ENCODE measurements at places on chromosomes 1 and 21.
A peak's percentile ranks its signal among the peaks of the same experiment; 100 is the strongest.

DNA sequence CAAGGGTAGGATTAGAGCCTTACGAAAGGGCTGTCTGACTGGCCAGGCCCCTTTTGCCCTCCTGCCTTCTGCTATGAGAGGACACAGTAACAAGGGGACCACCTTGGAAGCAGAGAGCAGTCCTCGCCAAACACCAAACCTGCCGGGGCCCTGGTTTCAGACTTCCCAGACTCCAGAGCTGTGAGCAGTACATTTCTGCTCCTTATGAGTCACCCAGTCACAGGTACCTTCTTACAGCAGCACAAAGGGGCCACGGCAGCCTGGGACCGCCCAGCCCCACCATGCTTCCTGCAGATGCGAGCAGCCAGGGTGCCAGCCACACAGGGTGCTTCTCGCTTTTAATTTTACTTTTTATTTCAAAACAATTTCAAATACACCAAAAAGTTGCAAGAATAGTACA is 17.2 kb upstream of the POFUT2 start:
- DNase-seq: peak; percentile 19

DNA sequence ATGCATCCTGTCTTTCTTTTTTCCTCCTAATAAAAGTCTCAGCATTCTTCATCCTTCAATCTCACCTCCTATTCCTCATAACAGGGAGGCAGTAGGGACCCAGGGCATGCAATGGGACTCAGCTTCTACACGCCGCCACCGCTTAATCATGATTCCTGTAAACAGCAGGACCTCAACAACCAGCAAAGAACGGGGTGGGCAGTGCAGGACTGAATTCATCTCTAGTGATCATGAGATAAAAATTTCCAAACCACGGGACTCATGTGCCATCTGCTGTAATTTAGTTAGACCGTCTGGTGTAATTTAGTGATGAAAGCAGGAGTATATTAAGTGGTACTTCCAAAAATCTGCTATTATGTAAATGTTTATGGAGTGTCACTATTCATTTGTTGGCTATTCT is 5.4 kb downstream of the PRAMEF12 start:
- no peak for DNase-seq

DNA sequence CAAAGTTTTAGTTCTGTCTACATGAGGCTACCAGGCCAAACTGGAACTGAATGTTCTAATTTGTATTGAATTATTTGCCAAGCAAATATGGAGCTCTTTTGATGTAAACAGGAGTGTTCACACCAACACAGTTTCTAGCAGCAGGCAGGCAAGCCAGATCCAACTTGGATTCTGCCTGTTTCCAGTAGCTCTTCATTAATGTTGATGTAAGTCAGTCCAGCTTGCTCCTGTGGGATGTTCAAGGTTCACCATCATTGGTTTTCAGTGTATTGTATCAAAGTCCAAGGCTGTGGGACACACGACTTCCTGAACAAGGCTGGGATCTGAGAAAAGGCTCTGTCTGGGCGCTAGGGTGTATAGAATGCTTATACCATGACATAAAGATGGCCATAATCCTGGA is 68.1 kb downstream of the PAPPA2 start:
- DNase-seq: no peak

DNA sequence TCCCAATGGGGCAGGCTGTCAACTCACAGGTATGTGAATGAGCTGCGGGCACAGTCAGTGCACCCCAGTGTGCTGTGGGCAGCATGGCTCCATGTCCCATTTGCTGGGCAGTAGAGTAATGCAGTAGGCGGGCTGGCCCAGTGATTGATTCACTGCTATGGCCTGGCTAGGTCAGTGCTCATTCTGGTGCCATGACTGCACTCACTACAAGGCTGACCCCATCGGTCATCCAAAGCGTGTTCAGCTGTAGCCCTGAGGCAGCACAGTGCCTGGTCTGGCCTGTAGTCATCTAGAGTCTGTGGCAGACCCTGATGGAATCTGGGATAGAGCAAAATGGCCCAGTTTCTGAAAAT is 7.4 kb downstream of the HYI start:
- DNase-seq: no peak

GRCh38 chr1:193348091-193348768 is 161.8 kb upstream of the B3GALT2 start:
- DNase-seq: no peak

DNA sequence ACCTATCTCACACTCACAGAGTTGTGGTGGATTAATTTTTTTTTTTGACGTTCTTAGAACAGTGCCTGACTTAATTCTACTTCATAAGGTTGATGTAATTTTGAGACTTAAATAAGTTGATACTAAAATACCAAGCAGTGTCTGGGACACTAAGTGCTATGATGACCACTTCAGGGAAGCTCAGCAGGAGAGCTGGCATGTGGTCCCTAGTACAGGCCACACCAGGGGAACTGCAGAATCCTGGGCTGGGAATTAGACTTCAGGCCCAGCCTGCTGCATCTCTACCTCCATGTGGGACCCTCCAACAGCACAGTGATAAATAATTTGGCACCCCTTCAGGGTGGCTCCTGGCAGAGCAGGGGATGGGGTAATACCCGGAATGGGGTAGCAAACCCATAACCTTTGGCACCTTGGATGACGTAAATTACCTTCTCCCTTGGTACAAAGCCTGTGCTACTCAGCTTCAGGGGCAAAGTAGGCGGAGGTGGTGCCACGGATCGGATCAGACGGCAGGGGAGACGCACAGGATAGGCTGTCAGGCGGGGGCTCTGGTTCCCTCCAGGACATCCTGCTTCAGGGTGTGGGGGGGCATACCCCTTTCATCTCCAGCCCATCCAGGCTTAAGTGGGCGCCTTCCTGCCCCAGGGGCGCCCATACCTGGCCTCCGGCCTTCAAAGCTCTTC is 4.8 kb downstream of the MFSD2A start:
- no peak for DNase-seq

- DNase-seq: peak; percentile 72
Measured at GRCh38 chr1:203649999-203650836, 23.6 kb downstream of the ATP2B4 start.

GRCh38 chr1:246280551-246280950 is 226.5 kb downstream of the SMYD3 start:
- no peak for DNase-seq

DNA sequence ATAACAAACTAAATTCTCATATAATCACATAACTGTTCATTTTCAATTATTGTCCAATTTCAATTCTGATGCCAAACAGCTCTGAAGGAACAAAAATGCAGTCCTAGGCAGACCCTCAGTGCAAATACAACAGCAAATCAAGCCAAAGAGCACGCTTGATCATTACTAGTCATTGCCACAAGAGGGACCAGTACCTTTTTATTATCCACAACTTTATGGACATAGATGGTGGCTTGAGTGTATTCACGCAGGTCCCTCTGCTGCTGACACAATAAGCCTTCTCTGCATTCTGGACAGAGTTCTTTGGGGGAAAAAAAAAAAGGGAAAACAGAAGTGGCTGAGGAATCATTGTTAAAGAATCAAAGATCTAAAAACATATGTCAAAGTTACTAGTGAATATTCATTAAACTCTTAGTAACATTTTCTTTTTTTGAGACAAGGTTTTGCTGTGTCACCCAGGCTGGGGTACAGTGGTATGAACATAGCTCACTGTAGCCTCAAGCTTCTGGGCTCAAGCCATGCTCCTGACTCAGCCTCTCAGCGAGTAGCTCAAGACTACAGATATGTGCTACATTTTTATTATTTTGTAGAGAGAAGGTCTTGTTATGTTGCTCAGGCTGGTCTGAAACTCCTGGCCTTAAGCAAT is 34.3 kb upstream of the RAP1GAP start:
- DNase-seq: no peak
